NCI-H1930 (cell line): ENCODE measurements at places on chromosomes 5 and 9.

DNA sequence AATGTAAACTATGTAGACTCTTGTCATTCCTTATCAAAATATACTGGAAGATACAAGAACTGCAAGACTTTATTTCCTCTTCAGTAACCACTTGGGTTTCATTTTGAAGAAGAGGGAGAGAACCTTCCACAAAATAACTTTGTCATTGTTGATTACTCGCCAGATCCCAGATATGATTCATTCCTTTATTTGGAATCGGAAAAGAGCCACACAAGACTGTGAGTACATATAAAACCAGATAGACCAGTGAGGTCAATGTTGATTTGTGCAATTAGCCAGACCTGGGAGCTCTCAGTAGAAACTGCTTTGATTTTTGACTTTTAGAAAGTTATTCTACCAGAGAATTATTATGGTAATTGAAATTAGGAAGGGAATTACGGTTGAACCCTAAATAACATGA is 146.1 kb downstream of the TMEM167A start:
- no peak for DNase-seq

DNA sequence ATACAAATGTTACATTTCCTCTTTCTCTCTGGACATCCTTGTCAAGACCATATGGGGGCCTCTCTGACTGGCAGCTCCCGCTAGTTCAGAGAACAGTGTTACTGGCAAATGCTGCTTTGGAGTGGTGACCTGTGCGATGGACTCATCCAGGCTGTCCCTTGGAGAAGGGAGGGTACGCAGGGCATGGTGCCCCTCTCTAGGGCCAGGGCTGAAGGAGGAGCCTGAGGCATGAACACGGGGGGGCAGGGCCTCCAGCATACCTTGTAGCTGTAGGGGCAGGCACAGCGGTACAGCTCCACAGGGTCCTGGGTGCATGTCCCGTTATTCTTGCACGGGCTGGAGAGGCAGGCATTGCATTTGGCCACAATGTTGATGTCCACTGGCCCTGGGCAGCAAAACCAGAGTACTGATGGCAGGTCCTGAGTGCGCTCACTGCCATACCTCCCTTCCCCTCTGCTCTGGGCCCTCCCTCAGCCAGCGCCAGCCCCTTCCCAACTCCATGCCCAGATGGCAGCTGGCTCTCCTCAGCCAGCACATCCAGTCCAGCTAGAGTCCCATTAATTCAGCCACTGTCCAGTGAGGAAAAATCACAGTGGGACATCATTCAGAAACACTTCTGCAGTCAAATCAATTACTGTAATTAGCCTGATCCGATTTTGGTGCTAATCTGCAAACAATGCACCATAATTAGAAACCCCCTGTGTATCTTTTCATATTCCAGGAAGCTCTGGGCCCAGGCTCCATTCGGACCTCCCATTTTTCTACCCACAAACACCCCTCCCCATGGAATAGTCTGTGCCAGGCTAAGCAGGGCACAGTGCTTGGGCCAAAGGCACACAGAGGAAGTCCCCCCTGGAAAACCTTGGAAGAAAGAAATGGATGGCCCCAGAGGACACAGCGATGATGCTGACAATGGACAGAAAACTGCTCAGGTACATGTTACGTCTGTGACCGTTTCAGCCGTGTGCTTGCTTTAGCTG is 128.8 kb upstream of the PANK3 start:
- no peak for DNase-seq

GRCh38 chr9:119771341-119771740 is 402.1 kb upstream of the BRINP1 start:
- DNase-seq = no peak

DNA sequence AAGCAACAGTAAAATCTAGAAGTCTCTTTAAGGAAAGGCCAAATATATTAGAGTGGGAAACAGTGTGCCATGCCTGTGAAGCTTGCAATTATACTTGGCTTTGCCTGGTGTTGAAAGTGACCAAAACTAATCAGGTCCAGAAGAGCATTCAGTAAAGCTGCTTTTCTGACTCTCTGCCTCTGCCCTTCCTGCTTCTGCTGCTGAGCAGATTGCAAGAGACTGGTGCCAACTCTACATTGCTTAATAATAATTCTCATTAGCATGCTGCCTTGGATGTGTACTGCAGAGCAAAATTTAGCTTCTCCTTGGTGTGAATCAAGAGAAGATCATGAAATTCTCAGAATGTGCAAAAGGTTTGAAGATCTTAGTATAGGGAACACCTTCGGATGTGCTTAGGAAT is 120.4 kb upstream of the RFX3 start:
- no peak for DNase-seq

GRCh38 chr5:55829956-55830355 is 21.2 kb upstream of the IL31RA start:
- DNase-seq = no peak

GRCh38 chr9:87290241-87291052 is 207.2 kb upstream of the DAPK1 start:
- no peak for DNase-seq
